ENCODE measurements at places on chromosomes 1 and 21.
A peak's percentile ranks its signal among the peaks of the same experiment; 100 is the strongest.

- H3K36me3 ChIP-seq: no peaks in the 10 kb centered on the region
- DNase-seq: no peak
- no peak overlapping the region for H3K27ac ChIP-seq
- no peak overlapping the region for H3K4me3 ChIP-seq
- H3K4me1 ChIP-seq: no peaks in the 10 kb centered on the region
- H3K27me3 ChIP-seq: no peaks in the 10 kb centered on the region
Measured at GRCh38 chr1:56709269-56709880, 64.3 kb downstream of the PRKAA2 start.

- peaks cover 10% of the 10 kb centered on the region for H3K4me1 ChIP-seq
- no peaks in the 10 kb centered on the region for H3K36me3 ChIP-seq
- H3K27ac ChIP-seq: no peak overlapping the region
- peak; percentile 55 for DNase-seq
- H3K4me3 ChIP-seq: peak overlapping the region; percentile 33
Measured at GRCh38 chr1:43936431-43937151, 3.0 kb downstream of the ARTN start.

DNA sequence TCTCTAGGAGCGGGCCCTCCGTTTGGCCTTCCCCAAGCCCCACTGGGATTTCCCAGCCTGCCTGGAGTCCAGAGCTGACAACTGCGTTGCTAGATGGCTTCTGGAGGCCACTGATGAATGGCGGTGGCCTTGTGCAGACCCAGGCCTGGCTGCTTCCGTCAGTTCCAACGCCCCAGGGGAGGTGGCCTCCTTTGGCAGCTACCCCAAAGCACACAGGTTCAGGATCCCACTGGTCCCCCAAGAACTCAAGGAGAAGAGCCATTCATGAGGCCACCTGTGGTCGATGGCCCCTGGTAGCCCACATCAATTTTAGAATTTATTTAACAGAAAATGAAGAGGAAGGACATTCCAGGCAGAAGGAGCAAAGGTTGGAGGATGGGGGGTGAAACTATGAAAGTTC, 85.2 kb downstream of the LACTBL1 start:
- DNase-seq: no peak
- no peak overlapping the region for H3K27ac ChIP-seq
- H3K4me1 ChIP-seq: no peaks in the 10 kb centered on the region

DNA sequence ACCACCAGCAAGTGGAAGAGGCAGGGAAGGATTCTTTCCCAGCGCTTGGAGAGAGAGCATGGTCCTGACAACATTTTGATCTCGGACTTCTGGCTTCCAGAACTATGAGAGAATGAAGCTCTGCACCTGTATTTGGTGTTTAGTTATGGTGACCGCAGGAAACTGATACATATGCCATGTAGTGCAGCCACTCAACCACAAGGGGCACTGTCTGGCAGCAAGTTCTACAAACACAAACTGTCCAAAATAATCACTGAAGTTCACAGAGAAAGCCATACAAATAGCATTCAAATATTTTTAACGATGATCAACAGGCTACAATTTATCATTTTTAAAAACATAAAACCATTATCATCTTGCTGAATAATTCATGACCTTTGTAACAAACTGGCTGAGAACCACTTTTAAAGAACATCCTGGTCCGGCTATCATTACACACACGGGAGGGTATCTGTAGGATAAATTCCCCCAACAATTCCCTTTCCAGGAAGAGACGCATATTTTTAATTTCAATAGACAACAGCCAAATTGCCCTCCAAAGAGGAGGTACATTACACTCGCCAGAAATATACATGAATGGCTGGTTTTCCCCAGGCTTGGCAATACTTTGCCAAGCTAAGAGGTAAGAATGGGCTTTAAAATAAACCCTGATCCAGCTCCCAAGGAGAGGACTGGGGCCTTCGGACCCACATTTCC, 9.2 kb upstream of the CBR3 start:
- no peak overlapping the region for H3K4me3 ChIP-seq
- H3K4me1 ChIP-seq: peaks cover 6% of the 10 kb centered on the region
- no peak overlapping the region for H3K27ac ChIP-seq
- no peaks in the 10 kb centered on the region for H3K27me3 ChIP-seq
- peak; percentile 77 for DNase-seq

All from thyroid gland (tissue), 4 donors.